ENCODE measurements at places on chromosomes 12 and 14. TPM values are rescaled to one million over a fixed set of nuclear protein-coding genes. Genes with fewer than 3 reads are reported as not detected.

ETNK1 gene
- total RNA-seq: 17.1 TPM

DNA sequence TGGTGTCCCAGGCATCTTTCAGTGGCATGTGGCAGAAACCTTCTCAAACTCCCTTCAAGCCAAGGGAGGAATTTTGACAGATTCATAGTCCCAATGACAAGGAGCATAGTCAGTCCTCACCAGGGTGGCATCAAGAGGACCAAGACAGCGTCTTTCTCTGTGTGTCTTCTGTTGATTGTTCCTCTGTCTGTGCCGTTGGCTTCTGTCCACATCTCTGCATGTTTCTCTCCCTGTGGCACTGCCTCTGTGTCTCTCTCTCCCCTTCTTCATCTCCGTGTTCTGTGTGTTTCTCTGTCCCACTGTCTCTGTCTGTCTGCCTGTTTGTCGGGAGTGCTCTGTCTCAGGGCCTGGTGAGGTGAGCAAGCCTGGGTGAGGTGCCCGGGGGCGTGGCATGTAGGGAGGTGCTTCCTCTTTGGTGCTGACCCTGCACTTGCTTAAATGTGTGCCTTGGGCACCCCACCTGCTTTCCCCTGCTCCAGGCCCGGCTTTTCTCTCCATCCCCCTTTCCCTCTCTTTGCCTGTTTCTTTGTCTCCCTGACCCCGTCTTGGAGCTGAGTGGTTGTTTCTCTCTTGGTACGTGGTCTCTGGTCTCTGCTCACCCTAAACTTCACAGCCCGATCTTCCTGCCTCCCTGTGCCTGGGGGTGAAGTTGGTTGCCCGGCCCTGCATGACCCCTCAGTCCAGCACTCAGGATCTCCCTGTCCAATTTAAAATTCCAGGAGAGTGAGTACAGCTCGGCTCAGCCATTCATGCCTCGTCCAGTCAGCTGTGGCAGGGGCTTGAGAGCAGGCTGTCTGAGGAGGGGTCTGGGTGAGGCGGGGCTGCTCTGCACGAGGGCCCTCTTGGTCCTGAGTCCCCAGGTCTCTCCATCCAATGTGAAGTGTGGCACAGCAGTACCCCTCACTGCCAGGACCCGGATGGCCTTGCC lies 28.5 kb downstream of the JDP2 start:
- DNase-seq: no peak
- H3K4me1 ChIP-seq: no peaks in the 10 kb centered on the region
- no peaks in the 10 kb centered on the region for H3K27me3 ChIP-seq
- H3K27ac ChIP-seq: peak overlapping the region; percentile 67

DNM1L gene
- total RNA-seq: 51.1 TPM

GRCh38 chr12:95837240-95838038 lies 21.3 kb upstream of the SNRPF start:
- no peaks in the 10 kb centered on the region for H3K4me1 ChIP-seq
- no peak overlapping the region for H3K27ac ChIP-seq
- no peak for DNase-seq
- H3K36me3 ChIP-seq: no peaks in the 10 kb centered on the region
- no peaks in the 10 kb centered on the region for H3K27me3 ChIP-seq

GRCh38 chr14:102505000-102505619 lies 4.5 kb downstream of the ANKRD9 start:
- H3K4me1 ChIP-seq: peaks cover 49% of the 10 kb centered on the region
- H3K4me3 ChIP-seq: no peak overlapping the region
- peaks cover 11% of the 10 kb centered on the region for H3K36me3 ChIP-seq

- H3K4me1 ChIP-seq: no peaks in the 10 kb centered on the region
- H3K27ac ChIP-seq: no peak overlapping the region
- H3K27me3 ChIP-seq: no peaks in the 10 kb centered on the region
- H3K4me3 ChIP-seq: no peak overlapping the region
Measured at GRCh38 chr12:61397668-61398067, 862.5 kb upstream of the USP15 start.

GRCh38 chr12:14612250-14612649 lies 44.6 kb upstream of the PLBD1 start:
- H3K27ac ChIP-seq: no peak overlapping the region
- DNase-seq: no peak
- no peak overlapping the region for H3K4me3 ChIP-seq
- H3K4me1 ChIP-seq: no peaks in the 10 kb centered on the region
- H3K27me3 ChIP-seq: no peaks in the 10 kb centered on the region

- no peaks in the 10 kb centered on the region for H3K36me3 ChIP-seq
- H3K4me3 ChIP-seq: no peak overlapping the region
- peaks cover 40% of the 10 kb centered on the region for H3K4me1 ChIP-seq
- no peaks in the 10 kb centered on the region for H3K27me3 ChIP-seq
- no peak for DNase-seq
Measured at GRCh38 chr12:110230655-110231054, 50.4 kb upstream of the ATP2A2 start.

DNA sequence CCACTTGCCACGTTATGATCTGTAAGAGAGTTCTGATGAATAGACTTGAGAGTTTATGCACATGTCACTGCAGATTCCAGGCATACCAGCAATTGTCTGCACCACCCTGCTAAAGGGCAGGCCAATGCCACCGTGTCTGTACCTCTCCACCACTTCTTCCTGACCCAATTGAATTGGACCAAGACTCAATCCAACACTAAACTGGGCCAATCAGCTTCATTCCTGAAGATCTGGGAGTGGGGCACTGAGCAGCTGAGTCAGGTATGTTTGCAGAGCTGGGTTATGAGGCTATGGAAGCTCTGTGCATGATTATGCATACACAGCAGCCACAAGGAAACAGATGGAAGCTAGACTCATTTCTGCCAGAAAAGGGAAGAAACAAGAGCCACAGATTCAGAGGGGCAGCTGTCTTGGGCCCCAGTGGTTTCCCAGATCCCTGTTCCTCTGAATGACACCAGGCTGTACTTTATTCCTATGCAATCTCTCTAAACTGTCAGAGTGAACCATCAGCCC lies 28.0 kb downstream of the DAO start:
- H3K27ac ChIP-seq: no peak overlapping the region
- no peaks in the 10 kb centered on the region for H3K4me1 ChIP-seq
- H3K36me3 ChIP-seq: no peaks in the 10 kb centered on the region
- no peak for DNase-seq

- DNase-seq: no peak
- no peaks in the 10 kb centered on the region for H3K27me3 ChIP-seq
- no peak overlapping the region for H3K4me3 ChIP-seq
- H3K4me1 ChIP-seq: no peaks in the 10 kb centered on the region
- H3K36me3 ChIP-seq: no peaks in the 10 kb centered on the region
Measured at GRCh38 chr14:77230914-77231313, 40.1 kb downstream of the NGB start.

GRCh38 chr12:19018302-19018970 lies 111.1 kb upstream of the PLEKHA5 start:
- H3K36me3 ChIP-seq: no peaks in the 10 kb centered on the region
- no peak overlapping the region for H3K4me3 ChIP-seq
- no peaks in the 10 kb centered on the region for H3K27me3 ChIP-seq
- DNase-seq: no peak
- H3K4me1 ChIP-seq: no peaks in the 10 kb centered on the region

GRCh38 chr14:103716091-103716801 lies 636 bp downstream of the ZFYVE21 start:
- peaks cover 69% of the 10 kb centered on the region for H3K4me1 ChIP-seq
- no peaks in the 10 kb centered on the region for H3K27me3 ChIP-seq
- H3K4me3 ChIP-seq: peak overlapping the region; percentile 72
- H3K27ac ChIP-seq: peak overlapping the region; percentile 75
- no peaks in the 10 kb centered on the region for H3K36me3 ChIP-seq

GALNT16 gene
- total RNA-seq: 56.8 TPM

GRCh38 chr12:45462506-45462905 lies 246.6 kb downstream of the ANO6 start:
- H3K4me3 ChIP-seq: no peak overlapping the region
- H3K27ac ChIP-seq: no peak overlapping the region
- H3K36me3 ChIP-seq: no peaks in the 10 kb centered on the region
- no peaks in the 10 kb centered on the region for H3K4me1 ChIP-seq
- DNase-seq: no peak

FAM181A gene
- not detected for total RNA-seq

DNA sequence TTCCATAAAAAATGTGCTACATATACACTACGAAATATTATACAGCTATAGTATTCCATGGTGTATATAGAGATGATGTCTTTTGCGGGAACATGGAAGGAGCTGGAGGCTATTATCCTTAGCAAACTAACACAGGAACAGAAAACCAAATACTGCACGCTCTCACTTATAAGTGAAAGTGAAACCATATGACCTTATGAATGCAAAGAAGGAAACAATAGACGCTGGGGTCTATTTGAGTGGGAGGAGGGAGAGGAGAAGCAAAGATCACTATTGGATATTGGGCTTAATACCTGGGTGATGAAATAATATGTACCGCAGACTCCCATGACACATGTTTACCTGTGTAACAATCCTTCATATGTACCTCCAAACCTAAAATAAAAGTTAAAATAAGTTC lies 142.8 kb downstream of the LRFN5 start:
- H3K4me3 ChIP-seq: peak overlapping the region; percentile 26
- DNase-seq: no peak
- H3K36me3 ChIP-seq: no peaks in the 10 kb centered on the region

PROX2 gene
- total RNA-seq: not detected

All from right atrium auricular region (tissue), 2 donors.